ENCODE measurements at places on chromosomes 16 and 17.

DNA sequence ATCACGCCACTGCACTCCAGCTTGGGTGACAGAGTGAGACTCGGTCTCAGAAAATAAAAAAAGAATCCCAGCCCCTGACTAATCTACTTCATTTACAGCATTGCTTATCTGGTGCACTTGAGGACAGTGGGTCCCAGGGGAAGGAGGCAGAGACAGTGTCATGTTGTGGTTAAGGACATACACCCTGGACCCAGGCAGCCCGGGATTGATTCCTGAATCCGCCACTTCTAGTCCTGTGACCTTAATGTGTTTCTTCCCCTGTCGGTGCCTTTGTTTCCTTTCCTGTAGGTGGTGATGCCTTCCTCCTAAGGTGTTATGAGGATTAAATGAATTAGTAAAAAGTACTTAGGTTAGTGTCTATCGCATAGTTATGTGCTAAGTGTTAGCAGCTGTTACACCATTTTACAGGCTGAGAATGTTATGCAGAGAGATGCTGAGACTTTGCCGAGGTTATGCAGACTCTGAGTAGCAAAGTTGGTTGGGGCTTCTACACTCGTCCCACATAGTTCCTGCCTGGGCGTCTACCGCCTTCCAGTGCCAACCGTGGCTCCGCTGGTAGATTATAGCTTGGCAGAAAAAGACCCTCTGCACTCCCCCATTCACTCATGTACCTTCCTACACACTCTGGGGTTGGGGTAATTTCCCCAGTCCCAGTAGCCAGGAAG lies 74.8 kb downstream of the RAB11FIP4 start:
- DNase-seq: no peak

- peak; percentile 84 for DNase-seq
Observed at GRCh38 chr17:5078106-5079028, at the start of gene ZFP3. Gene ZFP3 (plus strand): TSS chr17:5078467. CDS start chr17:5091505, 13,038 bp downstream.

DNA sequence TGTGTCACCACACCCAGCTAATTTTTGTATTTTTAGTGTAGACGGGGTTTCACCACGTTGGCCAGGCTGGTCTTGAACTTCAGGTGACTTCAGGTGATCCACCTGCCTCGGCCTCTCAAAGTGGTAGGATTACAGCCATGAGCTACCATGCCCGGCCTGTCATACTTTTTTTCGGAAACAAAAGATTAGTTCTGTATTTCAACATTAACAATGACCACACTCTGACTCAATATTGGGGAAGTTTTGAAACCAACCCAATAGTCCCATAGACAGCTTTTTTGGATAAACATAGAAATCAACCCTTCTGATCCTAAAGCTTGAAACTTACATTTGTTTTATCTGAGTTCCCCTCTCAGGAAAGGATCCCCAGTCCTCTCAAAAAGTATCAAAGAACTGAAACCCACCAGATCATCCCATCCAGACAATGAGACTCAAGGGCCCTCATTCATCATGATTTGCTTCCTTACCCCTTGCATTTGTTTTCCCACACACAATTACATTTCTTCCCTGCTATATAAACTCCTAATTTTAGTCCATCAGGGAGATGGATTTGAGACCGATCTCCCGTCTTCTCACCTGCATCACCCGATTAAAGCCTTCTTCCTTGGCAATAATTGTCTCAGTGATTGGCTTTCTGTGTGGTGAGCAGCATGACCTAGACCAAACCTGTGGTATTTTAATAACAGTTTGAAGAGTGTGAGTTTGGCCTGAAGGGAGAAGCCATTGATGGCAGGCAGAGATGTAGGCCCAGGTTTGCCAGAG lies 7.2 kb upstream of the AGRP start:
- peak; percentile 87 for DNase-seq

DNA sequence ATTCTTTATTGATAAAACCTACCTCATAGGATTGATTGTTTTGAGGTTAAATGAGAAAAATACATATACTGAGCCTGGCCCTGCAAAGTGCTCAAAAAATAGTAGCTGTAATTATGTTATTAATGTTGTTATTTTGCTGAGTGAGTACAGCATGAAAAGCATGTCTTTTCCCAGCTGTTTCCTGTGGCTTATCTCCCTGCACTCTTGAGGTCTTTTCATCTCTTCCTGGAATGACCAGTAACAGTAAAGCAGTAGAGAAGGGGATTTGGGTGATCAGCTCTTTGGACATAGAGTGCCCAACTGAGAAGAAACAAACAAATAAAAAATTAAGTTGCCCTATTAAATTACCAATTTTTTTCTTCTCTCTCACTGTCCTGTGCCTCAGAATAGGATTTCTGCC lies 53.7 kb downstream of the NFAT5 start:
- DNase-seq: no peak

DNA sequence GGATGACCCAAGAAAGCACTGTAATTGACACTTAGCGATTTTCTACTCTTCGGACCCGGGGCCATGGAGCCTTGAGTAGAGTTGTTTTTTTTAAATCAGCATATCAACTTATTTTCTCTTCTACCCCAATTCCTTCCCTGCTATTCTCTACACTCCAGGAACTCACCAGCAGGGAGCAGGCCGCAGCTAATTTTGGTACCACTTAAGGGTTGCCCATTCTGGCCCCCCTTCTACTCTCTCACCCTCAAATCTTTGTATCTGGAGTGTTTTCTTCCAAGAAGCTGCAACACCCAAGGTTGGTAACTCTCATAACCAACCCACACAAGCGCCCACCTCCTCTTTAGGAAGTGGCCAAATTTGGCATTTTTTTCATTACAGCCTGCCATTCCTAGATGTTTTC lies 5.5 kb upstream of the ERAL1 start:
- DNase-seq: no peak

DNA sequence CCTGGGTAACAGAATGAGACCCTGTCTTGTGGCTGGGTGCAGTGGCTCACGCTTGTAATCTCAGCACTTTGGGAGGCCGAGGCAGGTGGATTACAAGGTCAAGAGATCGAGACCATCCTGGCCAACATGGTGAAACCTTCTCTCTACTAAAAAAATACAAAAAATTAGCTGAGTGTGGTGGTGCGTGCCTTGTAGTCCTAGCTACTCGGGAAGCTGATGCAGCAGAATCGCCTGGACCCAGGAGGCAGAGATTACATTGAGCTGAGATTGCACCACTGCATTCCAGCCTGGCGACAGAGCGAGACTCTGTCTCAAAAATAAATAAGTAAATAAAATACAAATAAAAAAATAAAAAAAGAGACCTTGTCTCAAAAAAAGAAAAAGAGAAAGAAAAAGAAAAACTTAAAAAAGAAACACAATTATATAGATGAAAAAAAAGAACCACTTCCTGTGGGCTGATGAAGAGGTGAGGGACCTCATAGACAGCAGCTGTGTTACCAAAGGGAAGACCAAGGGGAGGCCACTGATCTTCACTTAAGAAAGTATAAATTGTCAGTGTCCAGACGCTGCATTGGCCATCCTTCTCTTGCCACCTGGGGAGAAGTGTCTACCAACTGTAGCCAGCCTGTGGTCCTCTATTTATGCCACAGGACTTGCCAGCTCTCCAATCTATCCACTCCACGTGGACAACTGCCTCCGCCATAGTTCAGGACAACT lies 24.4 kb upstream of the SMG1 start:
- no peak for DNase-seq

- DNase-seq: no peak
Observed at GRCh38 chr16:81480606-81481206, 36.1 kb downstream of the CMIP start.

DNA sequence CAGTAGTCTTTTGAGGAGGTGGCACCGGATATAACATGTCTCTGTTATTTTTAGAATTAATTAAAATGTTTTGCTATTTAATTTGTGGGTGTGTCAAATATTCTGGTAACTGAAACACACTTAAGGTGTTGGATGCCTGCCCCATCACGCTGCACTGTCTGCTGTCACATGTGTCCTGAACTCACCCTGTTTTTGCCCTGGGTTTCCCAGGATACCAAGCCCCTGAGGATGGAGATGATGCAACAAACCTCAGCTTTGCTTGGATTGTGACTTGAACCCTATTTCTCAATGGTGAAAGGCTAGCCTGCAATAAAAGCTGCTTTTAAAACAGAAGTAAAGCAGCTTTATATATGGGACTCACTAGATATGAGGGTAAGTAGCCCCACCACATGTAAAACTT lies 11.5 kb upstream of the DUSP14 start:
- DNase-seq: peak; percentile 41

DNA sequence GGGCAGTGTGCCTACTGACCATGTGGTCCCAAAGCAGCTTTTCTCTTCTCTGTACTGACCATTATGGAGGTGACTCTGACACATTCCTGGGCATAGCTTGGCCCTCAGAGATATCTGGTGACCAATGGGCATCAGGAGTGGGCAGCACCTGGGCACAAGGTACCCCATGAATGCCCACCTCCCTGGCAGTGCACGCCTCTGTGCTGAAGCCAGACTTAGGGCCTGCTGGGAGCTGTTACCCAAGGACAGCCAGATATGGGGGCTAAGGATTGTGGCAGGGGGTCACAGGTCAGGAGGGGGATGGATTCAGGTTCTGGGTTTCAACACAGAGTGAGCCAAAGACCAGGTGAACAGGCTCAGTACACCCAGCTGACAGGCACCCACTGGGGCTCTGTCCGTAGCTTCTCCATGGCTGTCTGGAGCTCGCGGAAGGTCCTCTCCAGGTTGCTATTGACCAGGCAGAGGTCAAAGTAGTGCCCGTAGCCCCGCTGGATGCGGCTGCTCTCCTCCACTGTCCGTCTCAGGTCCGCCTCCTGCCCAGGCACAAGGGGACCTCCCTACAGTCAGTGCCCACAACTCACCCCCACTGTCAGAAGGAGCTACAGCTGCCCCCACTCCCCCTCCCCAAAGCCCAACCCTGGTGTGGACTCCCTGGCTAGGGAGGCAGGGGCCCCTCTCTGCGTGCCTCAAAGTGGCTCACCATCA lies 29.7 kb downstream of the MPP2 start:
- no peak for DNase-seq

GRCh38 chr16:4142268-4142667 lies 26.0 kb upstream of the ADCY9 start:
- DNase-seq: peak; percentile 88

DNA sequence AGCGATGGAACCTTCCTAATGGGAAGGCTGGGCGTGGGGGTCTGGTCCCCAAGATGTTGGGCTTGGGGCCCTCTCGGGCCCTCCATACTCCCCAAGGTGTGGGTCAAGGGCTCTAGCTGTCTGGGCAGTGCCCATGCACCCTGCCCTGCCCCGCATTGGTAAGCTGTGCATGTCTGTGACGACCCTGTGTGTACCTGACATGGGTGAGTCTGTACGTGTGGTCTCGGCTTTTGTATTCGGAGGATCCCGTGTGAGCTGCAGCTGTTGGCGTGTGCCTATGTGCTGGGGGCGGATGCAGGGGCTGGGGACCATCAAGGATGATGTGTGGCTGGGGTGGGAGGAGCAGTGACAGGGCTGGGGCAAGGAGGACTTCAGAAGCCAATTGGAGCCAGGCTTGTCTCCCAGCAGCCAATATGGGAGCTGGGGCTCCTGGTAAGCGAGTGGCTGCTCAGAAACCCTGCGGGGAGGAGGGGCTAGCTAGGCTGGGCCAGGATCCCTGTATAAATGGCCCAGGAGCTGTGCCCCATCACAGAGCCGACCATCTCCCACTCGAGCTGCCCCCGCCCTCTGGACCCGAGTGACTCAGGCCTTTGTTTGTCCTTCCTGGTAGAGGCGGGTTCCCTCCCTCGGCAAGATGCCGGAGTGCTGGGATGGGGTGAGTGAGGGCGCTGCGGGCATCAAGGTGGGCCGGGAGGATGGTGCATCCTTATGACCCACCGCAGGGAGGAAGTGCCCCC lies at the start of gene NDRG4:
Gene NDRG4, plus strand, starts transcription at position 529 of the 737 bp plus-strand sequence. Its CDS starts 106 bp downstream, at position 635.
- DNase-seq: no peak

GRCh38 chr17:47119746-47120520 lies 69.2 kb downstream of the CDC27 start:
- no peak for DNase-seq

GRCh38 chr16:27676839-27677238 lies 126.9 kb downstream of the KATNIP start:
- no peak for DNase-seq

- DNase-seq: no peak
Observed at GRCh38 chr17:65811043-65811442, 249.6 kb upstream of the AXIN2 start.

DNA sequence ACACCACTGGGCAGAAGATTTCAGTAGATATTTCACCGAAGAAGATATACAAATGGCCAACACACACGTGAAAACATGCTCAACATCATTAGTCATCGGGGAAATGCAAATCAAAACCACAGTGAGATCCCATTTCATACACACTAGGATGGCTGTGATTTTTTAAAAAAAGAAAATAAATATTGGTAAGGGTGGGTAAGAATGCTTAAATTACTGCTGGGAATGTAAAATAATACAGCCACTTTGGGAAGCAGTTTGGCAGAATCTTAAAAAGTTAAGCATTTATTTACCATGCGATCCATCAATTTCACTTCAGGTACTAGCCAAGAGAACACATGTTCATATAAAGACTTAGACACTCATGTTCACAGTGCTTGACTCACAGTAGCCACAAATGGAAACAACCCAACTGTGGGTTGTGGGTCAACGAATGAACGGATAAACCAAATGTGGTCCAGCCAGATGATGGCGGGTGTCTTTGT lies 6.5 kb upstream of the C16orf74 start:
- DNase-seq: peak; percentile 8

DNA sequence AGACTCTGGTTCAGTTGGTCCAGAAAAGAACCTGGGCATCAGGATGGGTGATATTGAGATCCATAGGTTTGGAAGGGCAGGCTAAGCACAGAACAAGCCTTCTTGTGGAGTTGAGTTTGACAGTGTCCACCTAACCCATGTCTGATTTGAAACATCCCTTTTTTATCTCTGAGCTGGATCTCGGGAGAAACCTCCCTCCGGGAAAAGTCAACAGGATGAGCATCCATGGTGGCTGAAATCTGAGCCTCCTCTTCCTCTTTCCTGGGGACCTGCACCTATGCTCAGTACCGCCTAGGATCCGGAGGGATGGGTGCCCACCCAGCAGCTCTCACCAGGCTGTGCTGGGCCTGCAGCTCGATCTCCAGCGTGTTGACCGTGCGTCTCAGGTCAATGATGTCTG lies 3.4 kb downstream of the KRT32 start:
- DNase-seq: no peak

DNA sequence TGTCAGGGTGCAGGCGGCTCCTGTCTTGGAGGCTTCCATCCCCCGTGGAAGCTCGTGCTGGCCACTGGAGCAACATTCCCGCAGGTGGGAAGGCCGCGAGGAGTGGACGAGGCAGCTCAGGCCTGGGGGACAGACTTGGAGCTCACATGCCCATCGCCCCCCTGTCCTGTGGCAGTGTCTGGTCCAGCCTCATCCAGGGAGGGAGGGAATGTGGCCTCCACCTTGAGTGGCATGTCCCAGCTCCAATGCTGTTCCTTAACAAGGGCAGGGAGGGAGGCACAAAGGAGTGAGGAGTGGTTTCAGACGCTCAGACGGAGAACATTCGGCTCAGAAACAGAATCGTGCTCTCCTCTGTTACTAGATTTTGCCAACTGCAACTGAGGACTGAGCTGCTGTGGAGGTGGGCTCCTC lies 159.4 kb upstream of the CHMP6 start:
- no peak for DNase-seq

- DNase-seq: peak; percentile 55
Observed at GRCh38 chr16:90053902-90054500, 23.1 kb downstream of the PRDM7 start.

- DNase-seq: no peak
Observed at GRCh38 chr16:84048871-84049270, 6.3 kb upstream of the SLC38A8 start.

- DNase-seq: no peak
Observed at GRCh38 chr16:20611975-20612481, 35.9 kb upstream of the ACSM2B start.

- no peak for DNase-seq
Observed at GRCh38 chr17:53949473-53950090, 126.9 kb downstream of the KIF2B start.

- DNase-seq: peak; percentile 43
Observed at GRCh38 chr17:50491505-50491904, 12.8 kb downstream of the RSAD1 start.

GRCh38 chr17:40803617-40804082 lies 3.9 kb upstream of the KRT28 start:
- DNase-seq: peak; percentile 64

Data from inflammatory macrophage treated with lipopolysaccharide for 4 hours (primary cell).